ENCODE measurements at places on chromosomes 11 and 22.

GRCh38 chr11:17515443-17516176, 28.6 kb downstream of the USH1C start:
- DNase-seq, result no peak

DNA sequence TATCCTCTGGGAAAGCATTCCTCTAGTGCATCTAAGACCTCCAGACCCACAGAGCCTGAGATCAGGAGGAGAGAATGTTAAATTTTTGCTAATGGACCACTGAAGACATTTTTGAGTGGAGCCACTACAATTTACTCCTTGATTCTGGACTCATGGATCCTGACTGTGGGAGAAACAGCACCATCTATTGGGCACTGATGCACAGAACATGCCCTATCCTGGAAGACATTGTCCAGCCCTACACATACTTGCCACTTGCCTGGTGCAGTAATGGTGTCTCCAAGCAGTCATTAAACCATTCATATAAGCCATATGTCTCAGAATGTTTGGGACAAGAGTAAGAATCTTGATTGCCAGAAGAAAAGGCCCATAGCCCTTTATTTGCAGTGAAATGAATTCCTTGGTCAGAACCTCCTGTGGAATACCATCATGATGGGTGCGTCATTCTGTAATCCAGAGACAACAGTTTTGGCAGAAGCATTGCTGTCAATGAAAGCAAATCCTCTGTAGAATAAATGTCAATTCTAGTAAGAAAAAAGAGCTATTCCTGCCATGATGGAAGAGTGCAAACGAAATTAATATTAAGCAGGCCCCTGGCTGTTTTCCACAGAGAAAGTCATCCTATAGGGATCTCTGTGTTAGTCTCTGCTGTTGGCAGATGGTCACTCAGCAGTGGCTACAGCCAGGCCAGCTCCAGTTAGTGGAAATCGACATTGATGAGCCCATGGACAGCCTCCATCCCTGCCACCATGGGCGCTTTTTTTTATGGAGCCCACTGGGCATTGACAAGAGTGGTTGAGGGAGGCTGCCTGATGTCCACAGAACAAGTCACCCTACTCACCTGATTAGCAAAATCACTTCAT, 43.5 kb downstream of the GGTLC2 start:
- DNase-seq, result no peak

DNA sequence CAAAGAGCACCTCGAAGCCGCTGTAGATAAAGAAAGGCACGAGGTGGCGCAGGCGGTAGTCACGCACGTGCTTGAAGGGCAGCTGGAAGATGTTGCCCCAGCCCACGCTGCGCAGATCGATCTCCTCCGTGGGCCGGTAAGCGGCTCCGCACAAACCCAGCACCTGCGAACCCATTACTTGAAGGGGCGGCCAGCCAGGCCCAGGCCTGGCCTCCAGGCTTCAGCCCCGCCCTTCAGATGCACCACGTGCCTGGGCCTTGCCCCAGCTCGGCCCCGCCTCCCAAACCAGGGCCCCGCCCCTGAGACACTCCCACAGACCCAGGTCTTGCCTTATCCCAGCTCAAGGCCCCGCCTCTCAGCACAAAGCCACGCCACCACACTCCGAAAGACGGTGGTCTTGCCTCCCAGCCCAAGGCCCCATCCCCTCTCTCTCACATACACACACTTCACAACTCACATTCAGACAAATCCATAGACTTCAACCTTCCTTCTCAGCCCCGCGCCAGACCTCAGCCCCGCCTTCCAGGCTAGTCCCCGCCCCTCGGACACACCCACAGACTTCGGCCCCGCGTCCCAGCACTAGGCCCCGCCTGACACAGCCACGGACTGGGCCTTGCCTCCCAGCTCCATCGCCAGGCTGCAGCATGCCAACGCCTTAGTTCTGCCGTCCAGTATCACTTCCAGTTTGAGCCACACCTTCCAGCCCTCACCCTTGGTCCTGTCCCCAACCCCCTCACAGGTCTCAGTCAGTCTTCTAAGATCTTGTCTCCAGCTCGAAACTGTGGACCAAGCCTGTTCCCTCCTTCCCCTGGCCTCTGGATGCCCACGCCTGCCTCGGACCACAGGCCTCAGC, 7.0 kb downstream of the UNC93B1 start:
- DNase-seq, result peak; percentile 40

- DNase-seq, result no peak
Measured at GRCh38 chr22:39985383-39986035, 9.2 kb upstream of the FAM83F start.

- no peak for DNase-seq
Measured at GRCh38 chr11:2942872-2943710, 13.9 kb upstream of the PHLDA2 start.

GRCh38 chr11:41414771-41415440, 44.5 kb downstream of the LRRC4C start:
- no peak for DNase-seq

All from stimulated activated CD4-positive, alpha-beta T cell treated with anti-CD3 and anti-CD28 coated beads, Interleukin-2, amount 100 ng/mL, for 24 hours (primary cell).